ENCODE measurements at places on chromosomes 7 and 10.

DNA sequence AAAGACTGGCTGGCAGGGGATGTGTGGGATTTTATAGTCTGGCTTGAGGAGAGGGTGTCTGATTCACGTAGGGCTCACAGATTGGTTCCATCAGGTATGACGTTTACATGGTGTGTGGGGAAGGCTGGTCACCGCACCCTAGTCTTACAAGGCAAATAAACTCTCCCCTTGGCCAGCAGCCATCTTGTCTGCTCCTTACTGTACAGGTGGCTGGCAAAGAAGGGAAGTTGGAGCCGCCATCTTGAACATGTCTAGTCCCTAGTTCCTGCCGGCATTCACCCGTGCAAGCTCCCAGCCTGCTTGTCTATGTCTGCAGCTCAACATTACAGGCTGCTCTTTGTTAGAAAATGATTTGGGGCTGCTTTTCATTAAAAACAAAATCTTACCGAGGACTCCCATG is 97.6 kb downstream of the RAMP3 start:
- DNase-seq = no peak

DNA sequence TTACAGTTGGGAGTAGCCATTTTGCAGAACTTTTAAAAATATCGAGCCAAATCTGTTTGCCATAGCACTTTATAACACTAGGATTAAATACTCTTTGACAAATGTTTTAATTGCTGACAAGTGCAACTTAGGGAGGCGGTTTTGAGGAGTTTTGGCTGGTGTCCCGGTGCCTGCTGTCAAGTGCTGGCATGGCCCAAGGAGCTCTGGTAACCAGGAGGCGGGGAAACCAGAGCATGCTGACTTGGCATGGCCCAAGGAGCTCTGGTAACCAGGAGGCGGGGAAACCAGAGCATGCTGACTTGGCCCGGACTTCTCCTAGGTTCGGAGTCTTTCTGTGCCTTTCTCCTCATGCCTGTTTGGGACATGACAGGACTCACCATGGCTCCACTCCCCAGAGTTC is 30.8 kb upstream of the ZNF32 start:
- no peak for DNase-seq

DNA sequence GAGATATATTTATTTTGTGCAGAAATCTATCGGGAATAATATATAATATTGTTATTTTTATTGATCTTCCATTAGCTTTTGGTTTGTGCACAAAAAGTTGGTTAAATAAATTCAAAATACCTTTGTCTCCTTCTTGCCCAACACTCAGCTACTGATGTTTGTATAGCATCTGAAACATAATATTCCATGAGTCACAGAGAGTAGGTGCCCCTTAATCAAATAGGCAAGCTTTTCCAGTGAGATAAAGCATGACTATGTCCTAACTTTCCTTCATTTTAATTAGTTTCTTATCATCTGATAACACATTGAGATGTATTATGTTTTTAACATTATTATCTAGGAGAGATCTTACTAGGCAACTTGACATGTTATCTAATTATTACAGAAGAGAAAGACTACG is 432.2 kb downstream of the KIF20B start:
- DNase-seq = no peak

GRCh38 chr7:28297801-28298459 is 114.4 kb upstream of the CREB5 start:
- no peak for DNase-seq

- DNase-seq = no peak
Measured at GRCh38 chr10:71627956-71628355, 91.6 kb downstream of the C10orf105 start.

DNA sequence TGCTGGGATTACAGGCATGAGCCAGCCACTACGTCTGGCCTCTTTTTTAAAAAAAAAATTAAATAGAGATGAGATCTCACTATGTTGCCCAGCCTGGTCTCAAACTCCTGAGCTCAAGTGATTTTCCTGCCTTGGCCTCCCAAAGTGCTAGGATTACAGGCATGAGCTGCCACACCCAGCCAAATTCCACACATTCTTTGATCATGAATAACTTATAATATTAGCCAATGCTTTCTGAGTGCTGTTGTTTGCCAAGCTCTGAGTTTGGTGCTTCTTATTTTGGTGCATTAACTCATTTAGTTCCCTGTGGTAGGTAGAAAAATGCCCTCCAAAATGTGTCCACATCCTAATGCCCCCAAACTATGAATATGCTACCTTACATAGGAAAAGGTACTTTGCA is 47.2 kb upstream of the MKI67 start:
- DNase-seq = no peak

- no peak for DNase-seq
Measured at GRCh38 chr7:28575241-28575643, 162.9 kb downstream of the CREB5 start.

DNA sequence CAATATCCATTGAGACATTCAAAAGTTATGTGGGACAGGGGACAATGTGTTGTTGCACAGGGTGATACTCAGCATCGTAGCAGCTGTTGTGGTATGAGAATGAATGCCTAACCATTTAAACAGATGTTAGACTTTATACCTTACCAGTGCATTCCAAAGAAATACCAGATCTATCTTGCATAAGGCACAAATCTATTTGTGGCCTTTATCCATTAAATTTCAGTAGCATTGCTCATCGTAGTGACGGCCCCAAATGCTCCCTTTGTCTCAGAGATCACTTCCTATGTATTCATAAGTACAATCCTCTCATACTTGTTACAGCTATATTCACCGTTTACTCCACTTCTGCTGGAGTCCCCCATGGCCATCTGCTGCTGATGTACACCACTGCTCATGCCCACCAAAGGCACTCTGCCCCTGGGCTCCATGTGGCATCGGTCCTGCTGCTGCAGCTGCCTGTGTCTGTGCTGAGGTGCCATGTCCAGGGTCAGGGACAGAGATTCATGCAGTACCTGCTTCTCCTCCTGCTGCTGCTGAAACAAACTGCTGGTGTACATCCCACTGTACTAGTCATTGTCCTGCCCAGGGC is 96.3 kb downstream of the CPED1 start:
- DNase-seq = no peak

- DNase-seq = no peak
Measured at GRCh38 chr10:25849988-25850387, 84.0 kb upstream of the MYO3A start.

GRCh38 chr10:80542652-80543318 is 5.1 kb downstream of the SH2D4B start:
- no peak for DNase-seq
